ENCODE measurements at places on chromosomes 3 and 15. TPM values are rescaled to one million over a fixed set of nuclear protein-coding genes. Genes with fewer than 3 reads are reported as not detected.

MYZAP gene
- total RNA-seq, result 3.7 TPM

DNA sequence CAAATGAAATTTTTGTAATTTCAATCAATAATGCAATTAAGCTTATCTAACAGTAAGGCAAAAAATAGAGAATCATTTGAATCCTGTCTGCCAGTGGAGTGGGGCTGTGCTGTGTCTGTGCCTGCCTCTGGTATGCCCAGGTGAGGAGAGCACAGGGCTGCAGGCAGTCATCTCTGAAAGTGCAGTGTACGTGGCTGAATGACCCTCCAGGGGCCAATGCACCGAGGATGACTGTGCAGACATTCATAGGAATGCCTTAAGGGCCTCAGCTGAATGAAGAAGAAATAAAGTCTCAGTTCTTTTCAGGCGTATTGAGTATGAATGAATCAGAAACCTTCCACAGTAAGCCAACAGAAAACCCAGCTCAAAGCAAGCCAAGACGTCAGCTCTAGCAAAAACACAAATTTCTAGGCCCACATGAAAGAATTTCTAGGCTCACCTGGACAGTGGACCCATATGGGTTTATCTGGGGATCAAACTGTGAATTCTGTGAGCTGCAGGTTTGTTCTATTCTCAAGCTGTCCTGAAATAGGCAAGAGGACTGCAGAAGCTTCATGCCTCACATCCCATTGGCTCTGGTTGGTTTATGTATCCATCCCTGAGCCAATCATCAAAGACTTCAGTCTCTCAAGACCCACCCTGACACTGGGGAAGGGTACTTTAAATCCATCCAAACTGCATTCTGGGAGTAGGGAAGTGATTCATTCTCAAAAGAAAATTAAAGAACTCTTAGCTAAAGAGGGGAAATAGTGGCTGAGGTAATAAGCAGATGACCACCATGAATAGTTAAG, 123.4 kb downstream of the SSR3 start:
- DNase-seq, result no peak

FAM131A gene
- 22.6 TPM for total RNA-seq

RAD51 gene
- 0.53 TPM for total RNA-seq

- DNase-seq, result no peak
Observed at GRCh38 chr3:57872606-57873005, 116.5 kb downstream of the SLMAP start.

DNA sequence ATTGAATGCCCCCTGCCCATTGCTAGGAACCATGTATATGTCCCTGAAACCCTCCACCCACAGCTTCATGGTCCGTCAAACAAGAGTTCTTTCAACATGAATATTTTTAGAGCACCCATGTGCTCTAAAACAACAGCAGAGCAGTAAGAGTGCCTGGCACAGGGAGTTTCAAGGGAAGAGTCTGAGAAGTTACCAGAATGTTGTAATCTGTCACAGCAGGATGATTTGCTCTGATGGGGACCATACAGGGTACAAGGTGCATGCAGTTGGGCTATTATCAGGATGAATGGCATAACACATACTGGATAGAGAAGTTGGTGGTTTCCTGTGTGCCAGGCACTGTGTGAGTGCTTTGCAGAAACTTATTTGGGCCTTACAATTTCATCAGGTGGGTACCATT, 27.8 kb upstream of the FLNB start:
- no peak for DNase-seq

DNA sequence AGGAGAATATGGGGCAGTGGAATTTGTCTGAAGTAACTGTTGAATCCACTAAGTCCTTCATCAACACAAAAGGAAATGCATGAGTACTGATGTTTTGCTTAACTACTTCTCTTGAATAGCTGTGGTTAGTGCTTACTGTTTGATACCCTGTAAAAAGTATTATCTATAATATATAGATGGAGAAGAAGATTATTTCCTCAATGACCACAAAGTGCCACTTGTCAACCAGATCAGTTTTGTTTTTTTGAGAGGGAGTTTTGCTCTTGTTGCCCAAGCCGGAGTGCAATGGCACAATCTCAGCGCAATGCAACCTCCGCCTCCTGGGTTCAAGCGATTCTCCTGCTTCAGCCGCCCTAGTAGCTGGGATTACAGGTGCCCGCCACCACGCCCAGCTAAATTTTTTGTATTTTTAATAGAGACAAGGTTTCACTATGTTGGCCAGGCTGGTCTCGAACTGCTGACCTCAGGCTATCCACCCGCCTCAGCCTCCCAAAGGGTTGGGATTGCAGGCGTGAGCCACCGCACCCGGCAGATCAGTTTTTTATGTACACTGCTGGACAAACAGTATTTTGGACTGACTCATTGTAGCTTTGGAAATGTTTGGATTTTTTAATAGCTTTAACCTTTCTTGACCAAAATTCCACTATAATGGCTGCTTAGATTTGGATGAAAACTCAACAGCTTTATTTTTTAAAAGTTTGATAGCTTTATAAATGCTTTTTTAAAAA, 1.5 kb upstream of the RPLP1 start:
- no peak for DNase-seq

- no peak for DNase-seq
Observed at GRCh38 chr15:70796516-70797310, 33.4 kb upstream of the UACA start.

- DNase-seq, result no peak
Observed at GRCh38 chr3:126704494-126705214, 614 bp downstream of the CHCHD6 start.

DNA sequence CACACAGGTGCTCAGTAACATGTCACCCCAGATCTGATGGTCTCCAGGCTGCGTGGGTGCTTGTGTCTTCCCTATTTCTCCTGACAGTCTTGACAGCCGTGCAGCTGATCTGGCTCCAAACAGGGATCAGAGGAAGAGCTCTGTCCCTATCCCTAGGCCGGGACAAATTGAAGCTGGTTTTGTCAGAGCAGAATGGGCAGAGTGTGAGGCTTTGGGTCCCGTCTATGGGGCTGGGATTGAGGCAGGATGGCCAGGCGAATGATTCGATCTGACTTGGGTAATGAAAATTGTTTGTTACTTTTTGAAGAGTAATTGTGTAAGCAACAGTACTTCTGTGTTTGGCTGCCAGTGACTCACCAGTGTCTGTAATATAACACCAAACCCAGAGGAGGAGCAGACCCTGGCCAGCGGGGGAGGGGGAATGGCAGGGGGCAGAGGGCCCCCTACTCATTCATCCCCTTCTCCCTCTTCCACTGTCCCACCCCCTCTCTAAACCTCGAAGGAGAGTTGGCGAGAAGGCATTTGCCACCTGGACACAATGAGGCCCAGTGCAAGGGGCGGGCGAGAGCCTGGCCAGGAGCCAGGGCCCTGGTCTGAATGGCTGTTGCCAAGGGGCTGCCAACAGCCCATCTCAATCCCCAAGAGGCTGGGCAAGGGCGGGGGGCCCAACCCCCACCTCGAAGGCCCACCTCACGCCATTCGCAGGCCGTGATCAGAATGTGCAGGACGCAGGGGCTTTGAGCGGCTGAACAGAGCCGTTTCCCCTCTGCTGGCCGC, 4.9 kb upstream of the MAGEF1 start:
- peak; percentile 66 for DNase-seq

DNA sequence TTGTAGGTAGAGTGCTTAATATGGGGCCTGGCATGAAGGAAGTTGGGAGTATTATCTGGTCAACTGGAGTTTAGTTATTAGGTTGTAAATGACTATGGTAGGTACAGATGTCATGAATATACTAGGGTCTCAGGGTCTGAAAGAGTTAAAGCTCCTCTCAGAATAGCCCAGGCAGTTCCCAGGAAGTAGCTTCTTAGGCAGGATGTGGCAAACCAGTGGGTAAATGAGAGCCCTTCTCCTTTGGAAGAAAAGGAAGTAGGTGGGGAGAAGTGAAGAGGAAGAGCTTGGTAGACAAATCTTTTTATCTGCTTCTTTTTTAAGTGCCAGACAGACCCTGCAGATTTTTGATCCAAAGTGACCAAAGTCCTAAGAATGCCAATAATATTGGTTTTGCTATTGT, 24.5 kb downstream of the MAP2K1 start:
- no peak for DNase-seq

DNA sequence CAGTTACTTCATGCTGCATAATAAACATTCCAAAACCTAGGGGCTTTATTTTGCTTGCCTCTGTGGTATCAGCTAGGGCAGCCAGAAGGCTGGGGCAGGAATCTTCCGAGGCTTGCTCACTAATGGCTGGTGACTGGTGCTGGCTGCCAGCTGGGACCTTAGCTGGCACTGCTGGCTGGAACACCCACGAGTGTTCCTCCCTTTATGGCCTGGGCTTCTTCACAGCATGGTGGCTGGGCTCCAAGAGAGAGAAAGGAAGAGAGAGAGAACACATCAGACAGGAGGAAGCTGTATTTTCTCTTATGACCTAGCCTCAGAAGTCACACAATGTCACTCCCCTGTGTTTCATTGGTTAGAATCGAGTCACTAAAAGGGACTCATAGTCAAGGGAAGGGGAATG, 23.9 kb upstream of the CDCP1 start:
- no peak for DNase-seq

SLC12A1 gene
- not detected for total RNA-seq

NRG4 gene
- total RNA-seq, result 0.27 TPM

DNA sequence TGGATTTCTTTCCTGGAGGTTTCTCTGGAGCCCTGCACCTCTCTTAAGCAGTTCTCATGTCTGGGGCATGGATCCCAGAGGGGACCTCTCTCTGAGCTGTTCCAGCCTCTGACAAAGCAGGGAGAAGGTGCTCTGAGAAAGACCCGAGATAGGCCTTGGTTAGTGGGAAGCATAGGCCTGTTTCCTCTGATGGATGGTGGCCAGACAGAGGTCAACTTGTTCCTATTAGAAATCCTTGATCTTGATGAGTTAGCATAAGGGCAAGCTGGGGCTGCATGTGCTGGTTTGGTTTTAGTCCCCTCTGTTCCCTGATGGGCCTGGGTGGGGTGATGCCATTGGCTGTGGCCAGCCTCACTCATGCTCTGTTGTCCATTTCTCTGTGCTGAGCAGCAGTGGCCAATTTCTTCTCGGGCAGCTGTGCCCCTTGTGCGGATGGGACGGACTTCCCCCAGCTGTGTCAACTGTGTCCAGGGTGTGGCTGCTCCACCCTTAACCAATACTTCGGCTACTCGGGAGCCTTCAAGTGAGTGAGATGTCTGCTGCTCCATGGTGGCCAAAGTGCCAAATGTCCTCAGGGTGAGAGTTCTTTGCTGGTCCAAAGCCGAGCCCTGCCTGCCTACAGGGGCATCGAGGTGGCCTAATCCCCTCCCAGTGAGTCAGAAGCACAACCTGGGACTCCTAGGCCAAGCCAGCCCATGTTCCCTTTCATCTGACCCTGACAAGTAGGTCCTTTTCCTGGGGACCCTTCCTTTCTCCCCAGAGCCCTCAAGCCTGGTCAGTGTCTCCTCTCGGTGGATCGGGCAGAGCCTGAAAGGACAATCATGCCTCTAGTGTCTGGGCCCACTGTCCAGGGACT, 9.0 kb downstream of the TF start:
- no peak for DNase-seq

DNA sequence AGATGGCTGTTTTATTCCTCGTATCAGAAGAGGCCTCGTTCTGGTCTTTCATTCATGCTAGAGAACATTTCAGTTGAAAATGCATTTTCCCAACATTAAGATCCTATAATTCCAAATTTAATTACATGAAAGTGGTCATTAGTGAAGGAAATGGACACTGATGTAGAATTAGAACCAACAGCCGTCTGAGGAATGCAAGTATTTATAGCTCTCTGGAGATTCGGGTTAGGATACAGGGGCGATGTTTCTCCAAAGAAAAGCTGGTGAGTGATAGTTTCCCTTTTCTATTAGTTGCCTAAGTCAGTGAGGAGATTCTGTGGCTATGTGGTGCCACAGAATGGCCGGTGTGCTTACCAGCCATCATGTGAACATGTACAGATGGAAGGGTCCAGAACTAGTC, 109.0 kb upstream of the IL12A start:
- no peak for DNase-seq

DNA sequence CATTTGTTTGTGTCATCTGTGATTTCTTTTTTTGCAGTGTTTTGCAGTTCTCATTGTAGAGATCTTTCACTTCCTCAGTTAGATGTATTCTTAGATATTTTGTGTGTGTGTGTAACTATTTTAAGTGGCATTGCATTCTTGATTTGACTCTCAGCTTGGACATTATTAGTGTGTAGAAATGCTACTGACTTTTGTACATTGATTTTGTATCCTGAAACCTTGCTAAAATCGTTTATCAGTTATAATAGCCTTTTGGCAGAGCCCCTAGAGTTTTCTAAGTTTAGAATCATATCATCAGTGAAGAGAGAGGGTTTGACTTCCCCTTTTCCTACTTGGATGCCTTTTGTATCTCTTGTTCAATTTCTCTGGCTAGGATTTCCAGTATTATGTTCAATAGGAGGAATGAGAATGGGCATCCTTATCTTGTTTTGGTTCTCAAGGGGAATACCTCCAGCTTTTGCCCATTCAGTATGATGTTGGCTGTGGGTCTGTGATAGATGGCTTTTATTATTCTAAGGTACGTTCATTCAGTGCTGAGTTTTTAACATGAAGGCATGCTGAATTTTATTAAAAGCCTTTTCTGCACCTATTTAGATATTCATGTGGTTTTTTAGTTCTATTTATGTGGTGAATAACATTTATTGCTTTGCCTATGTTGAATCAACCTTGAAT, 211.7 kb downstream of the MBNL1 start:
- no peak for DNase-seq

SPTBN5 gene
- 35.0 TPM for total RNA-seq

ESYT3 gene
- total RNA-seq, result 12.6 TPM

STAC gene
- total RNA-seq, result 4.4 TPM

DNA sequence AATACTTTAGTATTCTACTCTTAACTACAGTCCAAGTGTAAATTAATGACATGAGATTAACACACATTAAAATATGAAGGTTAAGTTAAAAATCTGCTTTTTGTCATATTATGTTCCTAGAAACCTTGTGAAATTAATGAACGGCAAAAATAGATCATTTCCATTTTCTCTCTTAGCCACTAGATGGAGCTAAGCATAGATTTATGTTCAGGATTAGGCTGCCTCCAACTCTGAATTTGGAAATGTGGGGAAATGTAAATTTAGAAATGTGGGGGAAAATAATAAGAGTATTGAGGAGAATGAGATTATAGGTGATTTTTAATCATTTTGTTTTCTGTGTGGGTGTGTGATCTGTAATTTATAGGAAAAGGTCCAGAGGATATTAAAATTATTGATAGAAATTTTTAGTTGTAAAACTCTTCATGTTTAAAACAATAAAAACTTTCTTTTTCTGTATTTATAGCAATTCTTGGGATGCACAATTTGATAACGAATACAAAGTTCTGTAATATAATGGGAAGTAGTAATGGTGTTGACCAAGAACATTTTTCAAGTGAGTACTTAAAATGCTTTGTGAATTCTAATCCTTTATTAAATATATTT, 59.2 kb downstream of the TMOD3 start:
- DNase-seq, result no peak

- DNase-seq, result no peak
Observed at GRCh38 chr3:183239046-183239445, 14.0 kb upstream of the B3GNT5 start.

AMT gene
- total RNA-seq, result 12.4 TPM

HESX1 gene
- total RNA-seq, result 0.89 TPM

- DNase-seq, result no peak
Observed at GRCh38 chr3:55453886-55454496, 33.1 kb downstream of the WNT5A start.

CHDH gene
- total RNA-seq, result 7.3 TPM

NMB gene
- 15.4 TPM for total RNA-seq

Data from sciatic nerve (tissue), 2 donors.